ENCODE measurements at places on chromosomes 6 and 20.

GRCh38 chr6:114592506-114592905, 249.7 kb upstream of the HS3ST5 start:
- DNase-seq: no peak

GRCh38 chr20:6956574-6956973, 189.1 kb downstream of the BMP2 start:
- no peak for DNase-seq

DNA sequence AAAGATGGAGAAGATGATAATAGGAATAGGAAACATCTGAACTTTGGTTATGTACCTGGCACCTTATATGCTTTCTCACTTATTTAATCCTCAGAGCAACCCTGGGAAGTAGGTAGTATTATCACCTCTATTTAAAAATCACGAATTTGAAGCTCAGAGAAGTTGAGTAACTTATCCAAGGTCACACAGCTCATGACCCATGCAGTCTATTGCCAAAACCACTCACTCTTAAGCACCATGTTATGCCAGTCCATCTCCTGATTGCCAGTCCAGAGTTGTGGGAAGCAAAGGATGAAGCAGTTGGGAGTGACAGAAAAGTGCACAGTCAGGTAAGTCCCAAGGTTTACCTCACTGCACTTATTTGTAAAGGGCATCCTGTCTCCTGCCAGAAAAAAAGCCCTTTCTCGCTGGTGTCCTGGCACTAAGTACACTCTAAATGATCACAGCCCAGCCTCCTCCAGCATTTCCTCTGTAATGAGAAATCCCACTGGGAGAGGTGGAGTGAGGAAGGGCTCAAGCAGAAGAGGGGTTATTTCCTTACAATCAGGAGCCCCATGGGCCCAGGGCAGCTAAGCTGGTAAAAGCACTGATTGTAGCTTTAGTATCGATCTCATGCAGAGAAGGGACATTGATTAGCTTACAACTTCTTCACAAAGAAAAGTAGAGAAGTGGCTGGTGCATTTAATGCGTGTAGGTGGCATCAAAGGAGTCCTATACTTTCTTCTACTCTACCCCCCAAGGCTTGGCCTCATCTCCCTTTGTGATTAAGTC, 21.3 kb upstream of the SCGN start:
- DNase-seq: no peak

- no peak for DNase-seq
Observed at GRCh38 chr6:56372406-56372995, 125.1 kb upstream of the COL21A1 start.

- DNase-seq: no peak
Observed at GRCh38 chr6:127383988-127384387, 40.6 kb upstream of the ECHDC1 start.

DNA sequence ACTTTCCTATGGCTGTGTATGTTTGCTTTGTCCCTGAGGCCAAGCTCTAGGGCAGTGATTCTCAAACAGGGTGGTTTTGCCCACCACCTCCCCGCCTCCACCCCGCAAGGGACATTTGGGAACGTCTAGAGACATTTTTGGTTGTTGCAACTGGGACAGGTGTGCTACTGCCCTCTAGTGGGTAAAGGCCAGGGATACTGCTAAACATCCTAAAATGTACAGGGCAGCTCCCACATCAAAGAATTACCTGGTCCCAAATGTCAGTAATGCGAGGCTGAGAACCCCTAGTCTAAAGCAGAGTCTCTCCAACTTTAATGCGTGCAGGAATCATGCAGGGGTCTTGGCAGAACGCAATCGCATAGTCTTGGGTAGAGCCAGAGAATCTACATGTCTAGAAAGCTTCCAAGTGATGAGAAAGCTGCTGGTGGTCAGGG, 5.1 kb downstream of the KCNS1 start:
- DNase-seq: peak; percentile 74

DNA sequence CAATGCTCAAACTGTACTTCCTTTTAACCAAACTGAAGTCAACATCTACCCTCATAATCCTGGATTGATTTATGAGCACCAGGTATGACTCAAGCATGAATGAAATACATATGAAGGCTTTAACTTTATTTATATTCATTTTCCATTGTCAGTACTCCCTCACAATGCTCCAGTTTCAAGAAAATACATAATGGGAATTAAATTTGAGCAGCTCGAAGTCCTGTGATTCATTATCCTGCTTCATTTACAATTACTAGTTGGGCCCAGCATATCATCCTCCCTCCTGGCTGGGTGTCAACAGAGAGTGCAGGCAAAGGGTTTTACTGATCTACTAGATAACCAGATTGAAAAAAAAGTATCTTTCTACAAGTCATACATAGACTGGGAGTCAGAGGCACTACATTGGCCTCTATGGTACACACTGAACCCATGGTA, 10.1 kb downstream of the SAMHD1 start:
- DNase-seq: peak; percentile 15

DNA sequence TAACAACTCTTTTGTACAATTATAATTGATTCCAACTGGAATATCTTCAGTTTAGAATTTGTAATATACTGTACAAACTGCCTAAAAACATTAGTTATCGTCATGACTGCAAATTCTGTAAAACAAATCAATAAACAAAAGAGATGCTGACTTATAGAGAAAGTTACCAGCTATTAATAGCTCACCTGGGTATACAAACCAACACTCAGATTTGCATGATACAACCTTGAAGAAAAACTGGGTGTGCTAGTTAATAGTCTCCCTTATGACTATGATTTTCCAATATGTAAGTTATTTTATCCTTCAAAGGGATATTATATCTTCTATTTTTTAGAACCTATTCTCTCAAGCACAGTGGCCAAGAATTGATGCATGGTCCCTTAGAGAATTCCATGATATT, 698.5 kb downstream of the FRK start:
- no peak for DNase-seq

DNA sequence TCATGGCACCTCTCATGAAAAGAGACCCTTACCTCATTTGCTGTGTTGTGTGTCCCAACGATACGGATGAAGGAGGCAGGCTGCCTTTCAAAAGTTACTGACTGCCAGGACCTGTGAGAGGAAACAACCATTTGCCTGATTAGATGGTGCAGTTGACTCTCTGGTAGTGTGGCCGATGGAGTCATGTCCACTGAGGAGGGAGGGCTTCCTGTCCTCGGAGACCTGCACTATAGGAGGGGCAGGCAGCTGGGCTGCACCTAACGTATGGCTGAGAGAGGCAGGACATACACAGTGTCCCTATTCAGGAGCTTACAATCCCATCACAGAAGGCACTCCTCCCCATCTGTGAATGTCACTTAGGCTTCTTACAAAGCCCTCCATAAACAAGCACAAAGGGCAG, 373.0 kb downstream of the ZFAND3 start:
- no peak for DNase-seq

Measured in GM03348 (cell line).